ENCODE measurements at places on chromosomes 1 and 21.

- no peak for DNase-seq
Measured at GRCh38 chr1:34320053-34320669, 143.5 kb downstream of the C1orf94 start.

DNA sequence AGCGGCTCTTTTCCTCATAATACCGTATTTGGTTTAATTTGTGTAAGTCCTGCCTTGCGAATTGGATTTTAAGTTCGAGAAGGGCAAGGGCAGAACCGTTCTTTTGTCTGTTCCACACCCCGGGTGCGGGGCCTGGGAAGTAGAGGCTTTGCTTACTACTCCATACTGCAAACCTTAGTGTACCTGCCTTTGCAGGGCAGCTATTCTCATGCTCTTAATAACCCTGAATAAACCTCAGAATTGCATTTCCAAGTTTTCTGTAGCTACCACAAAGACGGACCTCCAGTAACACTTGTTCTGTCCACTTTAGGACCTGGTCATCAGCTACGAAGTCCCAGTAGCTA lies 657 bp upstream of the HNRNPU start:
- DNase-seq: no peak

- no peak for DNase-seq
Measured at GRCh38 chr1:185318431-185319138, 1.5 kb upstream of the IVNS1ABP start.

DNA sequence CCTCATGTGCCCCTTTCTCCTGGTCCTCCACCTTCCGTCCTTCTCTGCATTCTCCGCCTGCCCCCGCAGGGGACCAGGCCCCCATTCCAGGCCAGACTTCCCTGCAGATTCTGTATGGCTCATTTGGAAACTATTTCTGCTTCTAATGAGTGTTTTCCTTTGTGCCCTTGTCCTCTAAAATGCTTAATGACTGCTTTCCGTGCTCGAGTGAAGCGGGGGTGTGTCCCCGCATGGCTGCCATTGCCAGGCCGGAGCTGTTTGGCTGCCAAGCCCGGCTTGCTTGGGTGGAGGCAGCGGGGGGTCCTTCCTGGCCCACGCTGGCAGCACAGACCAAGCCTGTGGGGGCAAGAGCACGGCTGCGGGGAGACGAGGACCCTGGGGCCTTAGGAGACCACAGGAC lies 299.3 kb upstream of the VAMP3 start:
- no peak for DNase-seq

DNA sequence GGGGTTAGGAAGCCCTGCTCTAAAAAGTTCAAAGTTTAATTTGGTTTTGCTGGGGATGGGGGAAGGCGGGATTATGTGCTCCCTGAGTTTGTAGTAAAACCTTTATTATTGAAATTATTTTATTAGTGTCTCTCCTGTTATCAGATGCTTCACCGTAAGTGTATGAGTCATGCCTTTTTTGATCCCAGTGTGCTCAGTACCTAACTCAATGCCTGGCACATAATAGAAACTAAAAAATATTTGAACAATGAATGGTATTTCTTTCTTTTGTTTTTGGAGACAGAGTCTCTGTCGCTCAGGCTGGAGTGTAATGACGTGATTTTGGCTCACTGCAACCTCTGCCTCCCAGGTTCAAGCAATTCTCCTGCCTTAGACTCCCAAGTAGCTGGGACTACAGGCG lies 6.4 kb downstream of the SNRPE start:
- DNase-seq: no peak

GRCh38 chr1:59638231-59638711 lies 176.5 kb upstream of the HOOK1 start:
- no peak for DNase-seq

GRCh38 chr1:212669102-212669501 lies 30.5 kb downstream of the BATF3 start:
- no peak for DNase-seq

DNA sequence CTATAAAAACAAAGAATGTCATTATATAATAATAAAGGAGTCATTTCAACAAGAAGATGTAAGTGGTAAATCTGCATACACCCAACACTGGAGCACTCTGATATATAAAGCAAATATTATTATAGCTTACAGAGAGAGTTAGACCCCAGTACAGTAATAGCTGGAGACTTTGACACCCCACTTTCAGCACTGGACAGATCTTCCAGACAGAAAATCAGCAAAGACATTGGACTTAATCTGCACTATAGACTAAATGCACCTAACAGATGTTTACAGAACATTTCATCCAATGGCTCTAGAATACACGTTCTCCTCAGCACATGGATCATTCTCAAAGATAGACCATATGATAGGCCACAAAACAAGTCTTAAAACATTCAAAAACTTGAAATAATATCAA lies 20.0 kb upstream of the KCNH1 start:
- DNase-seq: no peak

GRCh38 chr1:207965392-207966387 lies 54.8 kb upstream of the CD34 start:
- DNase-seq: no peak

DNA sequence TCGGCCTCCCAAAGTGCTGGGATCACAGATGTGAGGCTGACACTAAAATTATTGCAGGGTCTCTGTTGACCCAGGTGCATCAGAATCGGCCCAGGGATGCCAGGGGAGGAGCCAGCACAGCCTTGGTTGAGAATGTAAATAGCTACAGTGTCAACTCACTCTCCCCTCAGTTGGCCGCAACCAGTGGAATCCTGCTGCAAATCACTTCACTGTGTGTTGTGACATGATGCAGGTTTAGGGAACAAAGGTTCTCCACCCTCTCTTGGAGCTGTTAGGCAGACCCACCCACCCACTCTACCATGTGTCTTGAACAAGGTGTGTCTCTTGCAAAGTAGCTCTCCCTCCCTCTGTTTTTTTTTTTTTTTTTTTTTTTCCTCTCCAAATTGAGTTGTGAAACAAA lies 60.5 kb upstream of the SOD1 start:
- no peak for DNase-seq

DNA sequence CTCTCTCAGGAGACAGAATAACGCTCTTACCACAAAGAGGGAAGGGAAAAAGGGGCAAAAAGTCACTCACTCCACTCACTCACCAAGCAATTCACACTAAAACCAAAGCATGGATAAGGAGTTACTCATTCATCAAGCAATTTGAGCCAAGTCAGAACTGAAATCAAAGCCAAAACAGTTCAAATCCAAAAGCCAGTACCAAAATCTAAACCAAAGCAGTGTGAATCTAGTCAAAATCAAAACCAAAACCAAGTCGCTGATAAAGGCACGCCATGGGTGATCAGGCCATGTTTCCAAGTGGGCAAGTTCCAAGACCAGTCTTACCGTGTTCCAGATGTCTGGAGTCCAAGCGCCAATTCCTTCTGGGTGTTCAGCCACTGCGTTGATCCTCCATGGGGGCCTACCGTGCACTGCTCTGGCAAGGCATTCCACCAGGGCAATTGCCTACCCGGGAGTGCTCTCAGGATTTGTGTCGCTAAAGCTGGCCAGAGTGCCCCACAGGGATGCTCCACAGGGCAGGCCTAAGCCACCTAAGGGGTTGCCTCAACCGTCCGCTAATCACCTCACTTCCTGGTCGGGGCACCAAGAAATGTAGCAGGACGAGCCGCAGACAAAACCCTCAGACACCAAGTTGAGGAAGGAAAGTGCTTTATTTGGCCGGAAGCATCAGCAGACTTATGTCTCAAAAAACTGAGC lies 142.3 kb downstream of the TRIM33 start:
- no peak for DNase-seq

- DNase-seq: no peak
Measured at GRCh38 chr1:94355485-94355980, 62.7 kb upstream of the ABCD3 start.

DNA sequence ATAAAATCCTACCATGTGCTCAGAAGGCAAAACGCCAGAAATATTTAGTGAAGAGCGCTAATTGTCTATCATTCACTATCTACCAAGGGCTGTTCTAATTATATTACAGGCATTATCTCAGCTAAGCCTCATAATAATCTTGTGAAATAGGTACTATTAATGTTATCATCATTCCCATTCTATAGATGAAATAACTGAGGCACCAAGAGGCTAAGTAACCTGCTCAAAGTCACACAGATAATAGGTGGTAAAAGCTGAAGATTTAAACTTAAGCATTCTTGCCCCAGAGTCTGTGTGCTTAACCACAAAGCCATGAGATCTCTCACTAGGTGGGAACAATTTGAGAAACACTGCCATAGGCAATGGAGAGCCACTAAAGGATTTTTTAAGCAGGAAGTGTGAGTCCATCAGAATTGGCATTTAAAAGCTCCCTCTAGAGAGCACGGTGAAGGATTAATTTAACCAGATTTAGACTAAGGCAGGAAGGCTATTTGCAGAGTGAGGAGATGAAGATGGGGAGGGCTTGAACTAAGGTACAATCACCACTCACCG lies 1.7 kb upstream of the SMAP2 start:
- DNase-seq: no peak

- DNase-seq: no peak
Measured at GRCh38 chr1:43273708-43274107, 3.9 kb downstream of the TMEM125 start.

DNA sequence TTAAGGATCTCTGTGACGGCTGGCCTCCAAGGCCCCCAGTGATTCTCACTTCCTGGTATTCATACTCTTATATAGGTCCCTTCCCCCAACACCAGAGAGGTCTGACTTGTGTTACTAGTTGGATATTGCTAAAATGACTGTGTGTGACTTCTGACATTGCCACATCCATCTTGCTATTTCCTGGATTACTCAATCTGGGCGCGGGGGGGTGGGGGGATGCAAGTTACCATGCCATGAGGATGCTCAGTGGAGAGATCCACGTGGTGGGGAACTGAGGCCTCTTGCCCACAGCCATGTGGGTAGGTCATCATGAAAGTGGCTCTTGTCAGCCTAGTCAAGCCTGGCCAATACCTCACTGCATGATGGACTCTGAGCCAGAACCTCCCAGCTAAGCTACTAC lies 117.0 kb downstream of the UBE2U start:
- no peak for DNase-seq
